ENCODE measurements at places on chromosomes 13 and 19. TPM values are rescaled to one million over a fixed set of nuclear protein-coding genes. Genes with fewer than 3 reads are reported as not detected.

Gene ELAVL3
- not detected for total RNA-seq

Gene FFAR1
- total RNA-seq = not detected

Gene SCN1B
- 15.9 TPM for total RNA-seq

Gene LGI4
- total RNA-seq = 1.5 TPM

Gene POSTN
- total RNA-seq = 686 TPM

All from smooth muscle cell of the pulmonary artery (primary cell).